Stimulated activated naive B cell treated with anti-CD40 and anti-IgM and Interleukin-4, amounts not matched to agents 10 μg/mL and 1 μg/mL and 100 μg/mL, for 72 hours (primary cell): ENCODE measurements at places on chromosomes 6 and 20.

- no peak overlapping the region for H3K4me3 ChIP-seq
- peaks cover 10% of the 10 kb centered on the region for H3K4me1 ChIP-seq
- DNase-seq = no peak
- peaks cover 48% of the 10 kb centered on the region for H3K36me3 ChIP-seq
- H3K27ac ChIP-seq = no peak overlapping the region
- no peaks in the 10 kb centered on the region for H3K27me3 ChIP-seq
Measured at GRCh38 chr20:63931735-63932134, 24.5 kb downstream of the UCKL1 start.

GRCh38 chr6:163573503-163574179 lies 159.1 kb downstream of the QKI start:
- no peak for DNase-seq
- H3K4me1 ChIP-seq = no peaks in the 10 kb centered on the region
- H3K27me3 ChIP-seq = no peaks in the 10 kb centered on the region
- no peak overlapping the region for H3K27ac ChIP-seq
- H3K36me3 ChIP-seq = peaks cover 12% of the 10 kb centered on the region
- H3K4me3 ChIP-seq = no peak overlapping the region

DNA sequence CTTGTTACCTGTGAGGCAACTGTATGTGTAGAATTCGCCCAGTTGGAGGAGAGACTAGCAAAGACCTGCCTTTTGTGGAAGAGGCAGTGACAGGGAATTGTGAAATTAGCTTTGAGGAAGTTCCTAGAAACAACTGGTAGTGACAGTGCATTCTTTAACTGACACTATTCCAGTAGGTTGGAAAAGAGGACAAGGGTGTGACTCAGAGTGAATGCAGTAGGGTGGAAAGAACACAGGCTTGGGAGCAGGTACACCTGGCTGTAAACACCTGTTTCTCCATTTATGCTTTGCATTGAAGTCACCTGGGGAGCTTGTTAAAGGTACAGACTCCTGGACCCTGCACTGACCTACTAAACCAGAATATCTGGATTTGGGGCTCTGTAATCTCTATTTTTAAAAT lies 295.7 kb downstream of the PHACTR1 start:
- no peak overlapping the region for H3K4me3 ChIP-seq
- no peak for DNase-seq
- H3K36me3 ChIP-seq = no peaks in the 10 kb centered on the region
- peaks cover 37% of the 10 kb centered on the region for H3K27me3 ChIP-seq
- H3K4me1 ChIP-seq = peaks cover 5% of the 10 kb centered on the region

DNA sequence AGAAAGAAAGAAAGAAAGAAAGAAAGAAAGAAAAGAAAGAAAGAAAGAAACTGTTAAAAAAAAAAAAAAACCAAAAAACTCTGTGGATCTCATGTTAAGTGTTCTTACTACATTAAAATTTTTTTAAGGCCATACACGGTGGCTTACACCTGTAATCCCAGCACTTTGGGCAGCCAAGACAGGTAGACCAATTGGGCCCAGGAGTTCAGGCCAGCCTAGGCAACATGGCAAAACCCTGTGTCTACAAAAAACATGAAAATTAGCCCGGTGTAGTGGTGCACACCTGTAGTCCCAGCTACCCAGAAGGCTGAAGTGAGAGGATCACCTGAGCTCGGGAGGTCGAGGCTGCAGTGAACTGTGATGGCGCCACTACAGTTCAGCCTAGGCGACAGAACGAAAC lies 4.6 kb upstream of the BPIFA1 start:
- no peak overlapping the region for H3K4me3 ChIP-seq
- no peak overlapping the region for H3K27ac ChIP-seq
- H3K4me1 ChIP-seq = no peaks in the 10 kb centered on the region
- no peak for DNase-seq
- H3K27me3 ChIP-seq = peaks cover 28% of the 10 kb centered on the region

GRCh38 chr6:139475241-139475640 lies 100.8 kb upstream of the CITED2 start:
- no peaks in the 10 kb centered on the region for H3K27me3 ChIP-seq
- no peak overlapping the region for H3K4me3 ChIP-seq
- H3K4me1 ChIP-seq = peaks cover 6% of the 10 kb centered on the region
- DNase-seq = no peak
- no peak overlapping the region for H3K27ac ChIP-seq

- no peak for DNase-seq
- no peaks in the 10 kb centered on the region for H3K36me3 ChIP-seq
- no peak overlapping the region for H3K27ac ChIP-seq
- no peak overlapping the region for H3K4me3 ChIP-seq
- H3K27me3 ChIP-seq = peaks cover 6% of the 10 kb centered on the region
Measured at GRCh38 chr6:21997119-21998037, 299.5 kb downstream of the PRL start.

GRCh38 chr6:13762611-13763441 lies 51.2 kb upstream of the RANBP9 start:
- H3K27me3 ChIP-seq = no peaks in the 10 kb centered on the region
- DNase-seq = no peak
- H3K4me3 ChIP-seq = peak overlapping the region; percentile 55

GRCh38 chr6:109623288-109623687 lies 67.7 kb downstream of the AK9 start:
- peaks cover 11% of the 10 kb centered on the region for H3K36me3 ChIP-seq
- no peak for DNase-seq
- H3K4me1 ChIP-seq = no peaks in the 10 kb centered on the region
- H3K27ac ChIP-seq = no peak overlapping the region

DNA sequence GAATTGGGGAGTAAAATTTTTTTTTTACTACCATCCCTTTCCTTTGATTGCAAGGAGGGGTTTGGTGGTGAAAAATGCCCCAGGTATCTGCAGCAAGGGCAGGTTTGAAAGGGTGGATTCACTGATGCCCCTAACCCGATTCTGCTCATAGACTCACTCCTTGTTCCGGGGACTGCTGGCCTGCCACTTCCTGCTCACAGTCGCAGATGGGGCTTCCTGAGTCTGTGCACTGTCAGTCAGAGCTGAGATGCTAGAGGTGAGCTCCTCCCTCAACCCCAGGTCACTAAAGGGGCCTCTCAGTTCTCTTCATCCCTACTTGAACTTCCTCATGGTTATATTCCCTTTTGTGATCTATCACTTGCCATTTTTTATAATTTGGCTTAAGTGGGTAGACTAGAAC lies 357.9 kb downstream of the FARS2 start:
- H3K27ac ChIP-seq = peak overlapping the region; percentile 37
- H3K36me3 ChIP-seq = peaks cover 18% of the 10 kb centered on the region
- DNase-seq = peak; percentile 18
- H3K4me3 ChIP-seq = no peak overlapping the region
- H3K4me1 ChIP-seq = peaks cover 24% of the 10 kb centered on the region
- no peaks in the 10 kb centered on the region for H3K27me3 ChIP-seq

DNA sequence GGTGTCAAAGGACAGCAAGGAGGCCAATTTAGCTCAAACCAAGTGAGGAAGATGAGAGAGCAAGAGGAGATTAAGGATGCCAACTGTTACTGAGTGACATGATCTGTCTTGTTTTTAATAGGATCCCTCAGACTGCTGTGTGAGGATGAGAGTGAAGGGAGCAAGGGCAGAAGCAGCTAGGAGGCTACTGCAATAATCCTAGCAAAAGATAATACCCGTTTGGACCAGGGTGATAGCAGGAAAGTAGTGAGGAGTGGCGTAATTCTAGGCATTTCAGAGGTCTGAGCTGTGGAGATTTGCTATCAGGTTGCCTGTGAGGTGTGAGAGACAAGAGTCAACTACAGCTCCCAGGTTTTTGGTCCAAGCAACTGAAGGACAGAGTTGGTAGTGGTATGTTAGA lies 14.7 kb downstream of the UBE2V1 start:
- DNase-seq = no peak
- no peak overlapping the region for H3K4me3 ChIP-seq
- H3K4me1 ChIP-seq = peaks cover 34% of the 10 kb centered on the region
- H3K27me3 ChIP-seq = no peaks in the 10 kb centered on the region
- peaks cover 44% of the 10 kb centered on the region for H3K36me3 ChIP-seq
- H3K27ac ChIP-seq = no peak overlapping the region

- peaks cover 34% of the 10 kb centered on the region for H3K4me1 ChIP-seq
- peaks cover 15% of the 10 kb centered on the region for H3K36me3 ChIP-seq
- H3K4me3 ChIP-seq = no peak overlapping the region
- H3K27me3 ChIP-seq = no peaks in the 10 kb centered on the region
Measured at GRCh38 chr6:145863988-145864616, 49.5 kb upstream of the FBXO30 start.

DNA sequence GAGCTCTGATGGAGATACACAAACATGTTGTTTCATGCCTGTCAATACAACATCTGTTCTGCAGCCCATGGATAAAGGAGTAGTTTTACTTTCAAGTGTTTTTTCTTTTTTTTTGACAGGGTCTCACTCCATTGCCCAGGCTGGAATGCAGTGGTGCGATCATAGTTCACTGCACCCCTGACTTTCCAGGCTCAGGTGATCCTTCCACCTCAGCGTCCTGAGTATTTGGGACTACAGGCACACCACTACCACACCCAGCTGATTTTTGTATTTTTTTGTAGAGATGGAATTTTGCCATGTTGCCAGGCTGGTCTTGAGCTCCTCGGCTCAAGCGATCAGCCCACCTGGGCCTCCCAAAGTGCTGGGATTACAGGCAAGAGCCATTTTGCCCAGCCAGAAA lies 97.0 kb downstream of the SMAP1 start:
- H3K27ac ChIP-seq = no peak overlapping the region
- H3K4me1 ChIP-seq = no peaks in the 10 kb centered on the region
- H3K36me3 ChIP-seq = peaks cover 31% of the 10 kb centered on the region
- no peak for DNase-seq
- H3K4me3 ChIP-seq = no peak overlapping the region
- no peaks in the 10 kb centered on the region for H3K27me3 ChIP-seq

DNA sequence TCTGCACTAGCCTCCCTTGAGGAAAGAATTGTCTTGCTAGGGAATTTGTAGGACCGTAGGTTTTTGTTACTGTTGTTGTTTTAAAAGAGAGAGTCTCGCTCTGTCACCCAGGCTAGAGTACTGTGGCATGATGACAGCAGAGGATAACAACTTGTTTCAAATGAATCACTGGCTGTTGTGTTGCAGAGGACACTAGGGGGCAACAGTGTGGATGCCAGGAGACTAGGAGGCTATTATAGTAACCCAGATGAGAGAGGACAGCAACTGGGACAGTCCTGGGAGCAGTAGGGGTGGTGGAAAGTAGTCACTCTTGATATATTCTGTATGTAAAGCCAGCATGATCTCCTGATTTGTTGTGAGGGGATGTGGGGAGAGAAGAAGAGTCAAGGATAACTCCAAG lies 41.8 kb upstream of the LAMA4 start:
- no peaks in the 10 kb centered on the region for H3K36me3 ChIP-seq
- no peak for DNase-seq
- H3K27me3 ChIP-seq = peaks cover 22% of the 10 kb centered on the region
- no peak overlapping the region for H3K27ac ChIP-seq
- no peak overlapping the region for H3K4me3 ChIP-seq

DNA sequence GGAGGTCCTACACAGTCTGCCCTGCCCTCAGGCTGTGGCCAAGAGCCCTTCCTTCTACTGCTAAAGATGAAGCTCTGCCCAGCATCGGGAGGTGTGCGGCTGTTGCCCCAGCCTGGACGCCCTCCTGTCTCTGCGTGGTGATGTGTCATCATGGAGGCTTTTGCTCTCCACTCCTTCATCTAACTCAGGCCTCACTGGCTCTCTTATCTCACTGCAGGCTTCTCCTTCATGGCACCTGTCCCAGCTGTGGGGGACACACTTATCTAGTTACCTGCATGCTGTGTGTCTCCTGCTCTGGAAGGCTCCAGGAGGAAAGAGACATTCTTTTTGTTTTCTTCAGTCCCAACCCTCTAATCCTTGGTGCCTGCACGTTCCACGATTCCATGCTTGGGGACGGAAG lies 89.1 kb downstream of the PSMG4 start:
- no peak overlapping the region for H3K4me3 ChIP-seq
- peaks cover 15% of the 10 kb centered on the region for H3K27me3 ChIP-seq
- no peaks in the 10 kb centered on the region for H3K36me3 ChIP-seq
- no peak for DNase-seq

DNA sequence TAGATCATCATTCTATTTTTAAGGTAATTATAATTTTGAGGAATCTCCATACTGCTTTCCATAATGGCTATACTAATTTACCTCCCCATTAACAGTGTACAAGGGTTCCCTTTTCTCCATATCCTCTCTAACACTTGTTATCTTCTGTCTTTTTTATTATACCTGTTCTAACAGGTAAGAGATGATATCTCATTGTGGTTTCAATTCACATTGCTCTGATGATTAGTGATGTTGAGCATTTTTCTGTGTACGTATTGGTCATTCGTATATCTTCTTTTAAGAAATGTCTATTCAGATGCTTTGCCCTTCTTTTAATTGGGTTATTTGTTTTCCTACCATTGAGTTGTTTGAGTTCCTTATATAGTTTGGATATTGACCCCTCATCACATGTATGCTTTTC lies 81.6 kb upstream of the SCAF8 start:
- DNase-seq = no peak
- peaks cover 4% of the 10 kb centered on the region for H3K36me3 ChIP-seq
- H3K4me3 ChIP-seq = no peak overlapping the region
- H3K27ac ChIP-seq = no peak overlapping the region
